ENCODE measurements at places on chromosomes 3 and 15.

GRCh38 chr3:139309061-139309591 is 34.7 kb upstream of the MRPS22 start:
- no peak for DNase-seq

GRCh38 chr15:51760805-51761204 is 9.4 kb downstream of the TMOD2 start:
- DNase-seq, result no peak

DNA sequence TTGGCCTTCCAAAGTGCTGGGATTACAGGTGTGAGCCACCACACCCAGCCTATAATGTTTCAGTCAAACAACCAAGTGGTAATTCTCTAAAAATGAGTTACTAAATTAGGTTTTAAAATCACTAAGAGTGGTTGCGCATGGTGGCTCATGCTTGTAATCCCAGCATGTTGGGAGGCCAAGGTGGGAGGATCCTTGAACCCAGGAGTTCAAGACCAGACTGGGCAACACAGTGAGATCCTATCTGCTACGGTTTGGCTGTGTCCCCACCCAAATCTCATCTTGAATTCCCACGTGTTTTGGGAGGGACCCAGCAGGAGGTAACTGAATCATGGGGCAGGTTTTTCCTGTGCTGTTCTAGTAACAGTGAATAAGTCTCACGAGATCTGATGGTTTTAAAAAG is 26.1 kb downstream of the SEC11A start:
- no peak for DNase-seq

DNA sequence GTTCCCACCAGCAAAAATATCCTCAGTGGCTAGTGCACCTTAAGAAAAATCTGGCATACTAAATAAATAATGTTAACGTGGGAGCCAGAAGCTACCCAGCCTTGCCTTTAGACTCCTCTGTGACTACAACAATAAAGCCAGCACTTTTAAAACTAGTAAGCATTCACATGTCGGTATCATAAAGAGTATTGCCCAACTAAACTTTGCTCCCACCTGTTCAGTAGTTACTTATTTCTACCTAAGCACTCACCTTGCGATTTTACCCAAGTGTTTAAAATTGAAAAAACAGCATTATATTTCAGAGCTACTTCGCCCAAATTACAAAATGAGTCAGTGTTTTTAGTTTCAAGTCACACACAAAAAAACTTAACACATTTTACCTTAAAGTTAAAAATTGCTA is 12.8 kb downstream of the ALDH1L1 start:
- DNase-seq, result no peak

- DNase-seq, result no peak
These were observed 7.0 kb upstream of the CTSH start for GRCh38 chr15:78951841-78952238.

- DNase-seq, result no peak
These were observed 131.7 kb downstream of the ATP8B4 start for GRCh38 chr15:49987198-49987785.

DNA sequence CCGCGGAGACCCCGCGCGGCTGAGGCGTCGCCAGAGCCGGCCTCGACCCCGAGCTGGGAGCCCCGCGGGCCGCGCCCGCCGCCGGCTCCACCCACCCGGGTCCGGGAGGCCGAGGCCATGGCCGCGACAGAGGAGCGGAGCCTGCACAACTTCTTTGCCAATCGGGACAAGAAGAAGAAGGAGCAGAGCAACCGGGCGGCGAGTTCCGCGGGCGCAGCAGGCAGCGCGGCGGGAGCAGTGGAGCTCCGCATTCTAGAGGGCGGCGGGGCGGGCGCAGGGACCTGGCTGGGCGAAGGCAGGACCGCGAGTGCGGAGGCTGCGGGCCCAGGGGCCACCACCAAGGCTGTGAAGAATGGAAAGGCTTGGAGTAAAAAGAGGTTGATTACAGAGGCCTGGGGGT is 37.6 kb upstream of the EPHA6 start:
- DNase-seq, result no peak

DNA sequence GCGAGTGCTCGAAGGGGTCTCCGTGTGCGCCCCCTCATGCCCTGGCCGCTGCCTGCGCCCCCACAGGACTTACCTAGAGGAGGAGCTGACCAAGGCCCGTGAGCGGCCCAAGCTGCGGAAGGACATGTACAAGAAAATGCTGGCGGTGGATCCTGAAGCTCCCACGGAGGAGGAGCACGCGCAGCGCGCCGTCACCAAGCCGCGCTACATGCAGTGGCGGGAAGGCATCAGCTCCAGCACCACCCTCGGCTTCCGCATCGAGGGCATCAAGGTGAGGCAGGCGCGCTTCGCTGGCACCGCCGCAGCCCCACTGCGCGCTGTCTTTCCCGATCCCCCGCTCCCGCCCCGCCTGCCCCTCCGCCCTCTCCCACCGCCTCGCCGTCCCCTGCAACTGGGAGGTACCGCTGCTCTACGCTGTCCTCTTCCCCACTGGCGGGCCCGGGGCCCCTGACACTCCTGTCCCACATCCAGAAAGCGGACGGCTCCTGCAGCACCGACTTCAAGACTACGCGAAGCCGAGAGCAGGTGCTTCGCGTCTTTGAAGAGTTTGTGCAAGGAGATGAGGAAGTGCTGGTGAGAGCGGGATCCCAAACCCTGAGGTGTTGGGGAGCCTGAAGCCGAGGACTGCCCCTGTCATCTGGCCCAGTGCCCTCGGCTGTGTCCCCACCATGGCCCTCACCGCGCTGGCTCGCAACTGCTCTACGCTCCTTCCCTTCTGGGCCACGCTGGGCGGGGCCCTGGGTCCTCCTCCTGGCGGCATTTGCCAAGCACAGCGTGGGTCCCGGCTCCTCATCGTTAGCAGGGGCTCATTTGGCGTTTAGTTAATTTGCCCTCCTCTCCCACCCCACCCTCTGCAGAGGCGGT is 8.5 kb downstream of the ITPKA start:
- DNase-seq, result no peak

DNA sequence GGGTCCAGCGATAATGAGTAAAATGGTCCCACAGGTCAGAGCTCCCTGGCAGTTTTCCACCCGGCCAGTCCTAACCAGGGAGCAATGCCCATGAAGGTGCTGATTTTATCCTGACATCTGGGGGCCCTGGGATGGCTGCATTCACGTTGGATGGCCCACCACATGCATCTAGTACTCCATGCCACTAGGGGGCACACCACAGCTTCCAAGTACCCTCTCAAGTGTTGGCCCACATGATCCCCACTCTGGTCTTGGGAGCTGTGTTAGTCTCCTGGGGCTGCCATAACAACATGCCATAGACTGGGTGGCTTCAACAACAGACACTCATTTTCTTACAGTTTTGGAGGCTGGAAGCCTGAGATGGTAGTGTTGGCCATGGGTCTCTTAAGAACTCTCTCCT is 225.5 kb downstream of the SLCO3A1 start:
- no peak for DNase-seq

- no peak for DNase-seq
These were observed 13.8 kb upstream of the ADPGK start for GRCh38 chr15:72797338-72797689.

DNA sequence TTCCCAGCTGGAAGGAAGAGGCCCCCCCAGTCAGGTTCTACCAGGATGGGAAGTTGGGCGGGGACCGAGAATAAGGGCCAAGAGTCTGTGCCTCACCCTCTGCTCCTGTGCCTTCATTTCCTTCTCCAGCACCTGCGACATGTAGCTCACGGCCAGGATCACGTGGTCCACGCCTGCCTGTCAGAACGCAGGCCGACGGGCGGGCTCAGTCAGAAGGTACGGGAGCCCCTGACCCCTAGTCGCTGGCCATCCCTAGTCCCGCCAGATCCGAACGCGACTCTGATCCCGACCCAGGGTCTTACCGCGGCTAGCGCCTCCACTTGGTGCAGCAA is 489 bp downstream of the GMPPB start:
- DNase-seq, result no peak

GRCh38 chr15:58136731-58137130 is 1.4 kb upstream of the AQP9 start:
- no peak for DNase-seq

DNA sequence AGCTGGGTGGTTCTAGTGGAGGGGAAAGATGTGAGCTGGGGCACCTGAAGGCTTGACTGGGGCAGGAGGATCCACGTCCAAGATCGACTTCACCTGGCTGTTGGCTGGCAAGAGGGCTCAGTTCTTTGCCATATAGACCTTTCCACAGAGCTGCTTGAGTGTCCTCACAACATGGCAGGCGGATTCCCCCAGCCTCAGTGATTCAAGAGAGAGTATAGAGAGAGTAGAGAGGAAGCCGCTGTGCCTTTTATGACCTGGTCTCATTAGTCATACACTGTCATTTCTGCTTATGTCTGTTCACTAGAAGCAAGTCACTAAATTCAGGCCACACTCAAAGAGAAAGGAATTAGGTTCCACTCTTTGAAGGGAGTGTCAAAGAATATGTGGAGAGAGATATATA is 101.6 kb downstream of the APBA2 start:
- no peak for DNase-seq

- DNase-seq, result no peak
These were observed 148.2 kb downstream of the ADAMTS9 start for GRCh38 chr3:64539451-64540196.

- DNase-seq, result no peak
These were observed 245.6 kb upstream of the GOLIM4 start for GRCh38 chr3:168341192-168341815.

GRCh38 chr15:46795685-46796084 is 921.6 kb upstream of the SEMA6D start:
- no peak for DNase-seq

- no peak for DNase-seq
These were observed 25.3 kb downstream of the ADGRG7 start for GRCh38 chr3:100634493-100635272.

GRCh38 chr3:16803019-16803418 is 81.7 kb upstream of the PLCL2 start:
- DNase-seq, result peak; percentile 50

DNA sequence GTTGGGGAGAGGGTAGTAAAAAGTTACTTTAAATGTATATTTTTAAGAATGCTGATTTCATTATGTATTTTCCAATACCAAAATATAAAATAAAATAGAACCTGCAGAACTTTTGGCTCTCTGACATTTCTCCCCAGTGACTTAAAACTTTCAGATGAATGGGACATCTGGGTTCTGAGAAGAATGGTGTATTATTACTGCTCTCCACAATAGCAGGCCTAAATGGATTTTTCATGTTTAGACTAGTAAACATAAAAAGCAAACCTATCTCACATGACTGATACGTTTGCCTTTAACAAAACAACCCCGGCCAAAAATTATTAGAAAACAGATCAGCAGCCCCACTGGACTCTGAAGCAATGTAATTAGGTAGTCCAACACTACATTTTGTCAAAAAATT is 73.8 kb downstream of the FHIT start:
- no peak for DNase-seq

DNA sequence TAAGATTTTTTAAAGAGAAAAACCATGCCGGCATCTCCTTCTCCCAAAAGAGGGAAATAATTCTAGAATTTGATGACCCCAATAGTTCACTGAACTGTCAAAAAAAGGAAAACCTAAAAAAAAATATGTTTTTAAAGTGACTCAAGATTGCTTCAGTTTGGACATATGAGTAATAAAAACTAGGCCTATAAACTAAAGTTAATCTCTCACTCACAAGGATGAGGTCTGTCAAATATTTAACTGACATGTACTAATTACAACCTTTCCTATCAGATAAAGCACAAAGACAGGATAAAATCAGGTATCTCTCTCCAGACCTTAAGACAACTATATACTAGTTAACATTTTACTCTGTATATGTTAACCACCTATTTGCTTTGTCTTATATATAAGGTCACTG is 231.9 kb downstream of the NSUN3 start:
- no peak for DNase-seq

GRCh38 chr3:179146911-179147513 is 1.1 kb upstream of the PIK3CA start:
- peak; percentile 66 for DNase-seq

GRCh38 chr15:70504299-70504951 is 258.9 kb downstream of the UACA start:
- no peak for DNase-seq

DNA sequence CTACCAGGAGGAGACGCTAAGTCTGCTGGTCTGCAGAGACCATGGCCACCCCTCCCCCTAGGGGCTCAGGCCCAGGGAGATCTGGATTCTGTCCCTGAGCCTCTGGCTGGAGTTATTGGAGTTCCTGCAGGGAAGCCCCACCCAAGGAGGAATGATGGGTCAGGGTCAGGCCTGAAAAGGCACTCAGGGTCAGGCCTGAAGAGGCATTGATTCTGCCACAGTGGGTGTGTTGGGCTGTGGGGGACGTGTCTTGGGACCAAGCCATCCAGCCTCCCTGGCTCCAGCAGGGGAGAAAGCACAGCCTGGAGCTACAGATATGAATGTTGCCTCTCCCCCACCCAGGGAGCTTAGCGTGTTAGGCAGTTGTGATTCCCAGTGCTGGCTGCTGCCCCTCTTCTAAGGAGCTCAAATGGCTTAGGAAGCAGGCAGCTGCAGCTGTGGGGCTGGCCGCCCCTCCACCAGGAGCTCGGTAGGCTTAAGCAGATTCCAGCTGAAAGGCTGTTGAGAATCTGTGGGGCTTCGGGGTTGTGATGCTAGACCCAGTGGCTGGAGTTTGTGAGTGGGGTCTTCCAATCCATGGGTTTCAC is 176.7 kb downstream of the CHL1 start:
- DNase-seq, result no peak

- DNase-seq, result peak; percentile 45
These were observed 411.5 kb downstream of the GABRG3 start for GRCh38 chr15:27382361-27383025.

DNA sequence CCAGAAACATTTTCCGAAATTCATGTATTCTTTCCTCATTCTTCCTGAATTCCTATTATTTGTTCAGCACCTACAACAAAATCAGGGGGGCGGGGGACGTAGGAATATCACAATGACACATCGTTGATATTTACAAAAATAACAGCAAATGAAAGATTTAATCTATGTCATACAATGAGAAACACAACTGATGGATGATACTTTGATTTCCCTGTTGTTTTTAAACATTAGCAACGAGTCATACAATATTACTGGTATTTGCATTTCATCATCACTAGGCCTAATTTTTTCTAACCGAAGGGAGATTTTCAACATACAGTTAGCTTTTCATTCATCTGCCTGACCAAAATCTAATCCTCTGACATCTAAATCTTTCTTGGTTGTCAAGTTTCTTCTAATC is 45.3 kb upstream of the INO80 start:
- DNase-seq, result no peak

DNA sequence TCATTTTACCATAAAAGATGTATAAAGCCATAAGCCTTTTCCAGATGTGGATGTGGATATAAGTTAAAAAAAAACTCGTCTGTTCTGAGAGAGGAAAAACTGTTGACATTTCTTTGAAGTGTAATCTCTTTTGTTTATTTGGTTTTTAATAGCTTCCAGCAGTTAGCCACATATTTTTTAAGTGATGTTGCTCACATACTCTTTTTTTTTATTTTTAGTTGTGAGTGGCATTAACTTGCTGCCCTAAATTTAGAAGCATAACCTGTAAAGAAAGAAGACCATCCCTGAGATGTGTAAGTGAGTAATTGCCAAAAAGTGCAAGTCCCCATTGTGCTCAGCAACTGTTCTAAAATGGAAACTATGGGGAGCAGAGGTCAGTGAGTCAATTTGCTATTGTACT is 415.9 kb upstream of the MDFIC2 start:
- no peak for DNase-seq

- no peak for DNase-seq
These were observed 115.7 kb downstream of the ARRDC4 start for GRCh38 chr15:98076021-98076816.
